ENCODE measurements at places on chromosomes 7 and 10.

- no peak for DNase-seq
Observed at GRCh38 chr7:156218544-156219306, 406.5 kb upstream of the SHH start.

DNA sequence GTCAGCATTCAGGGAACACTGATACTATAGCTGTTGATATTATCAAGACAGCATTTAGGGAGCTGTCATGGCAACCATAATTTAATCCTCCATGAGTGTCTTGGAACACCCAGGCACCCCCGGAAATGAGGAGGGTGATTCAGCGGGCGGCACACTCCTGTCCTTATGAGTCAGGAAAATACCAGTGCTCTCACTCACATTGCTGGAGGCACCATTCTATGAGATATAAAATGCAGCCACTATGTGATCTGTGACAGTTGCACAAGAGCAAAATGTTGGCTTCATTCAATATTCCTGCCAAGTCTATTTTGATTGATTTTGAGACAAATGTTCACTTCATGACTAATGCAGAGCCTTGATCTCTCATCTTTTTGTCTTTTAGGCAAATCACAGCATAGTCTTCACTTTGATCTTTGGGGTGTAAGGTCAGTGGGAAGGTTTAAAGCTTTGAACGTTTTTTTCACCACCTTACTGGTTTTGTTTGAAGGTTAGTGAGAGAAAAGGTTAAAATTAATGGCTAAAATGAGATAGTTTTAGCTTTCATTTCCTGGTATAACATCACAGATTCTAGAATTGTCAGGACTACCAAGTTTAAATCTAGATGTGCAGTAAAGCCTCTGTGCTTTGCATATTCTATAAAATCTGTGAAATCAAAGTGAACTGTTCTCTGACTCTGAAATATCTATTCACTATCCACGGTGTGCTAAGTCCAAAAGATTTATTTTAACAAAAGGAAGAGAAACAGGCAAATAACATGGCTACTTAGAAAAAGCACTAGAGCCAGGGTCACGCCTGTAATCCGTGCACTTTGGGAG lies 12.4 kb upstream of the ARHGAP12 start:
- DNase-seq, result no peak

GRCh38 chr10:94143261-94143660 lies 149.5 kb downstream of the PLCE1 start:
- no peak for DNase-seq

DNA sequence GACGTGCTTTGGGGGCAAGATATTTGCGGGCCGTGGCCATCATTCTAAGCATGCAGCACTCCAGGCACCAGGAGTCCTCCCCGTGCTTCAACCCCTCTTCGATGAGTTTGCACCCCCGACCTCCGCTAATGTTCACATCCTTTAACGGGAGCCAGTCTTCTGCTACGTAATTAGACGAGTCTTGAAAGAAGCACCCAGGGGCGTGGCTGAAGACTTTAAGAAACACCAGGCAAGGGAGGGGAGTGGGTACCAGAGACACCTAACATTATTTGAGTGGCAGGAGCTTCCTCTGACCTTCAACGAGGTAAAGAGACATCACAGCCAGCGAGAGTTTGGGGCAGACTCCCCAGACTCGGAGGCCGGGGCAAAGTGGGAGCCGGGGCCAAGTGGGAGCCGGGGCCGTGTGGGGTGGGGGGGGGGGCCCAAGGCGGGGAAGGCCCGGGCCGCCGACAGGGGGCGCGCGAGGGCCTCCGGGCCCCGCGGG lies 31.1 kb upstream of the TOMM7 start:
- DNase-seq, result peak; percentile 29

- DNase-seq, result no peak
Observed at GRCh38 chr10:11276449-11276990, 258.8 kb downstream of the CELF2 start.

DNA sequence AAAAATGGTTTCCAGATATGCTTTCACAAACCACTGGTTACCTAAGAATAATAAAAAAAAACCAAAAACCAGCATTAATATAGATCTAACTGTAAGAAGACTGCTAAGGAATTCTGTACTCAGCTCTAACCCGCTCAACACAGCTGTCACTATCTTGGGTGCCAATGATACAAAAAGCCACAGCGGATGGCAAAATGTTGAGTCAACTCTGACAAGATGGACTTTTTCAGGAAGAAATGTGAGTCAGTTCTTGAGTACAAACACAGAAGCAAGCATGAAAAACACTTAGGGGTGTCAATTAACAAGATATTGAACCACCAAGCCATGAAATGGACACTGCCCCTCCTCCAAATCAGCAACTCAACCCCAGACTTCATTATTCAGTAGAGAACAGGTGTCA lies 55.0 kb downstream of the CTTNBP2 start:
- DNase-seq, result no peak

DNA sequence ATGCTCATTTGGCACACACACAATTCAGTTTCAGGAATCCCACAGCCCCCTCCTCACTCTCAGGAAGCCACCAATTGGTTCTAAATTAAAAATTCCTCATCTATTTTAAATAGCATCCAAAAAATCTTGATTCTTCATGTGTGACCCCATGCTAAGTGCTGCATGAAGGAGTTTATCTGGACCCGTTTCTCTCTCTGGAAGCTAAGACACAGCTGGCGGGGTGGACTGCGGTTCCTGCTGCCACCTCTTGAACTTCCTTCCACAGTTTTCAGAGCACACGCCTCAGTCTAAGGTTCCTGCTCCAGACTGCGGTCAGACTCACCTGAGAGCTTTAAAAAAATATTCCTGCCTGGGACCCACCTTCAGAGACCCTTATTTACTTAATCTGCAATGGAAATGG lies 34.5 kb downstream of the LYZL1 start:
- no peak for DNase-seq

Data from omental fat pad (tissue), 4 donors.